ENCODE measurements at places on chromosomes 6 and 20. TPM values are rescaled to one million over a fixed set of nuclear protein-coding genes. Genes with fewer than 3 reads are reported as not detected.

DNA sequence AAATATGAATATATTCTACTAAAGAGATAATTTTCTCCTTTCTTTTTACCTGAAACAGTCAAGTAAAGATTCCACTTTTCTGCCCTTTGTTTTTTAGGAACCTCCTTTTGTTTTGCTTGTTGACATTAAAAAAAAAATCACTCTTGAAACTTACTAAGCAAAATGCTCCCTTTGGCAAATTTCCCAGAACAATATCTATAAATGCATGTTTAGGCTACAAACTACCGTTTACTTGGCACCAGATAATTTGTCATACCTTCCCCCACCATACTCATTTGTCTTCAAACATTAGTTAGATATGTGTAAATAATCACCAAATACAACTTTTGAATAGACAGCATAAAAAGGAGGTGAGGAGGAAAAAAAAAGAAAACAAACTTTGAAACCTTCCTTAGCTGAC lies 604.7 kb downstream of the RFPL4B start:
- no peaks in the 10 kb centered on the region for H3K36me3 ChIP-seq
- no peak overlapping the region for H3K27ac ChIP-seq

PDE10A gene
- not detected for total RNA-seq

LPIN3 gene
- 0.87 TPM for total RNA-seq

GRCh38 chr6:95923518-95923917 lies 92.3 kb upstream of the FUT9 start:
- H3K27ac ChIP-seq, result no peak overlapping the region
- peak; percentile 19 for DNase-seq

GRCh38 chr6:138307352-138307751 lies 70.4 kb upstream of the SMIM28 start:
- H3K27ac ChIP-seq, result no peak overlapping the region
- no peak for DNase-seq
- H3K4me3 ChIP-seq, result no peak overlapping the region
- no peaks in the 10 kb centered on the region for H3K36me3 ChIP-seq
- H3K4me1 ChIP-seq, result no peaks in the 10 kb centered on the region

GRCh38 chr20:46708172-46708860 lies 1.1 kb upstream of the SLC2A10 start:
- no peak overlapping the region for H3K27ac ChIP-seq
- no peak overlapping the region for H3K4me3 ChIP-seq
- no peaks in the 10 kb centered on the region for H3K36me3 ChIP-seq
- DNase-seq, result peak; percentile 28

HLA-DMA gene
- 16.2 TPM for total RNA-seq

DNA sequence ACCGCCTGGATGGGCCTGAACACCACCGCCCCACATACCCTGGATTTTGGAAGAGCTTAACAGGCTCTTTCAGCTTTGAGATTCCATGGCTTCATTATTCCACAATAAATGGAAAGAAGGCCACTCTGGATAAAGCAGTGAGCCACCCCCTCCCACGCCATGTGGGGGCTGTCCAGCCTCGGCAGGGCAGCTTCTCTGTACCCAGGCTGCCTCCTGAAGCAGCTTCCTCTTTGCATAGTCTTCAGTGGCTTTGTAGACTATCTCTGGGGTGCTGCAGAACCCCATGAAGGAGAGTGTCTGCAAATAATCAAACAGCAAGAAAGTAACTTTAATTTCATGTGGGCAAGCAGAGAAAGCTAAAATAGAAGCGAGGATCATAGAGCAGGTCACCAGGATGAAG lies 96.6 kb upstream of the NXT1 start:
- no peaks in the 10 kb centered on the region for H3K36me3 ChIP-seq
- no peak overlapping the region for H3K4me3 ChIP-seq
- H3K4me1 ChIP-seq, result no peaks in the 10 kb centered on the region

DNA sequence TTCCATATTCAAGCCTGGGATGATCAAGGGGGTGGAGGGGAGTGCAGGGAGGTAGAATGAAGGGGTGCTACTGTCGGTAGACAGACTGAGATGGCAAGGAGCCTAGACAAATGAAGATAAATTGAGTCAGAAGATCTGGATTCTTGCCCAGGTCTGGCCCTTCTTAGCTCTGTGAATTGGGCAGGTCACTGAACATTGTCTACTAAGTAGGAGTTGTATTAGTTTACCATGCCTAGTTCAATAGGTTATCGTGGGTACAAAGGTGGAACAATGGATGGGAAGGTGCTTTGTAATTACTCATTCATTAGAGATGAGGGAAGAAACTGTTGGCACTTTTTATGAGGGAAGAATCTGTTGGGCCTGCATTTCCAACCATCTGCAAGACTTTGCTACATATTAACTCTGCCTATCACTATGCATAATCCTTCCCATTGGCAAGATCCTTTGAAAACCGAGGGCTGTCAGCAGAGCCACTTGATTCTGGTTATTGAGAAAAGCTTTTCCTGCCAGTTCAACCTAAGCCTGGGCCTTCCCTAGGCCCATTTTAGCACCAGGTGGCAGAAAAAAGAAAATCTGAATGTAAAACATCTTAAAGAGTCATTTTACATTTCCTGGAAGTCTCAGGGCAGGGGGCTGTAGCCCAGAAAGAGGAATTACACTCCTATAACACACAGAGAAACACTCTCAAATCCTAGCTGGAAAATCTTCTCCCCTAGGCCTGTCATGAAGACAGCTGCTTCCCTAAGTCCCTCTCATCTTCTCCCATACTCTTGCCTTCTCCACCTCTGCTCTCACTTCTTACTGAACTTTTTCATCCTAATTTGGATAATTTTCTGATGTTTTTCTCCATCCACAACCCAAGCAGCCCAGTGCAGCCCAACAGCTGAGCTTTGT lies 103.5 kb downstream of the CD24 start:
- no peaks in the 10 kb centered on the region for H3K36me3 ChIP-seq
- H3K4me3 ChIP-seq, result no peak overlapping the region
- no peak overlapping the region for H3K27ac ChIP-seq
- peaks cover 3% of the 10 kb centered on the region for H3K27me3 ChIP-seq
- H3K4me1 ChIP-seq, result no peaks in the 10 kb centered on the region
